ENCODE measurements at places on chromosomes 2 and 18.

GRCh38 chr2:16247326-16248122, 307.2 kb downstream of the MYCN start:
- no peak for DNase-seq

GRCh38 chr18:79944126-79944731, 7.2 kb downstream of the SLC66A2 start:
- DNase-seq = no peak

DNA sequence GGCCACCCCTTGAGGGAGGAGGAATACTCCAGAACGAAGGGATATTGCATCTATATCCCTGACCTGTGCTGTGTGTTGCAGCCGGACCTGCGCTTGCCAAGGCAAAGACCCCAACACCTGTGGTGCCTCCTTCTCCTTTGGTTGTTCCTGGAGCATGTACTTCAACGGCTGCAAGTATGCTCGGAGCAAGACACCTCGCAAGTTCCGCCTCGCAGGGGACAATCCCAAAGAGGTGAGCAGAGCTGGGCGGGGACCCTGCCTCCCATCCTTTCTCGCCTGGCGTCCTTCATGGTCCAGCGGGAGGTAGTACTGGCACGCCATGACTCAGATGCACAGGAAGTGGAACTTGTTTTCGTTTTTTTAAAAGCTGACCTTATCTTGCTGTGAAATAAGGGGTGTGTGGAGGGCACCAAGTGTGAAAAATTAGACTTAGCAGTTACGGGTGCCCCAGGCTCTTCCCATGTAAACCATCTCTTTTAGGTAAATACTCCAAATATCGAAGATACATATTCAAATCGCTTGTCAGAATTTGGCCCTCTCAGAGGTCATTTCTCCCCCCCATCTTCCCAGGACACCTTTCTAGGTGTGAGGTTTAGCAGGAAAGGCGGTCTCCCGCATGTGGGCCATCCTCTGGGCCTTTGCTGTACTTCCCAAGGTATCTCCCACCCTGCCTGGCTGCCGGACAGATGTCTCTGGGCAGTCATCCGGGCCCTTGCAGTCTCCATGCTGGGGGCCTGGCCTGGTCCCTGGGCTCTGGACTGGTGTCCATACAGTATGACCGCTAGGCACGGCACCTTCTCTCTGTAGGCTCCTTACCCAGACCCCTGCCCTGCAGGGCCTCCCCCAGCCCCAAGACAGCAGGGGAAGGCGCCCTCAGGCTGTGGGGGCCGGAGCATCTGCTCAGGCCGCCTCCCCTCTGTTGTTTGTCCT, 57.6 kb downstream of the BOLA3 start:
- DNase-seq = no peak

DNA sequence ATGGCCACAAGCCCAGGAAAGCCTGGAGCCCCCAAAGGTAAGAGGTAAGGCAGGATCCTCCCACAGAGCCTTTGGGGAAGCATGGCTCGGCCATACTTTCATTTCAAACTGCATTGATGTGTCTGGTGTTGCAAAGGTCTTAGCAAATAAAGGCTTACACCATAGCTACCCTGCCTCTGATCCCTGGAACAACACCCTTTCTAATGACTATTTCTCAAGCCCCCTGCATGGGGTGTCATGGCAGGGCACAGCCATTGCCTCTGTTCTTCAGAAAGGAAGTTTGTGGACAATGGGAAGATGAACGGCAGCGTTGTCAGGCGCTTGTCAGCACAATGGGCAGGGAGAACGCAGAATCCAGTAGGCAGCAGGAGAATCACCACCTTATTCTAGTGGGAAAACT, 435.0 kb upstream of the SMIM21 start:
- no peak for DNase-seq

DNA sequence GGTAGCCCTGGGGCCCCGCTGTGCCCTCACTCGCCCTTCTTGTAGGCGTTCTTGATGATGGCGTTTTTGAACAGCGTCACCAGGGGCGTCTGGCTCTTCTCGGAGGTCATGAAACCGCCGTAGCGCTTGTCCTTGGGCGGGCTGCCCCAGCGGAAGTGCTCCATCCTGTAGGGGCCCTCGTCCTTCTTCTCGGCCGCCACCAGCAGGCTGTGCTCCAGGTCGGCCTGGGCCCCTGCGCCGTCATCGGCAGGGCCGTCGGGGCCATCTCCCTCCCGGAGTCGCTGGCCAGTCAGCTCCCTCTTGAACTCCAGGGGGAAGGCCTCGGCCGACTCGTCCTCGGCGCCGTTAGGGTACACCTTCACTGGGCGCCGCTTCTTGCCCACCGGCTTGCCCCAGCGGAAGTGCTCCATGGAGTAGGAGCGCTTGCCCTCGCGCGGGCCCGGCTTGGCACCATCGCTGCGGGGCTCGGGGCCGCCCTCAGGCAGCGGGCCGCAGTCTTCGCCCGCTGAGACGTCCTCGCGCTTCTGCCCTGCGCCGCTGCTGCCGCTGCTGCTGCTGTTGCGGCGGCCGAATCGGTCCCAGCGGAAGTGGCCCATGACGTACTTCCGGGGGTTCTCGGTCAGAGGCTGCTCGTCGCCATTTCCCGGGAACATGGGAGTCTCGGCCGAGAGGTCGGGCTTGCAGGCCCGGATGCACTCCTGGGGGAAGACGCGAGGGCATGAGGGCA, 7.2 kb downstream of the POMC start:
- no peak for DNase-seq

GRCh38 chr18:26802330-26803200, 62.9 kb downstream of the AQP4 start:
- no peak for DNase-seq

- no peak for DNase-seq
Observed at GRCh38 chr2:222434204-222434603, 9.9 kb downstream of the SGPP2 start.

DNA sequence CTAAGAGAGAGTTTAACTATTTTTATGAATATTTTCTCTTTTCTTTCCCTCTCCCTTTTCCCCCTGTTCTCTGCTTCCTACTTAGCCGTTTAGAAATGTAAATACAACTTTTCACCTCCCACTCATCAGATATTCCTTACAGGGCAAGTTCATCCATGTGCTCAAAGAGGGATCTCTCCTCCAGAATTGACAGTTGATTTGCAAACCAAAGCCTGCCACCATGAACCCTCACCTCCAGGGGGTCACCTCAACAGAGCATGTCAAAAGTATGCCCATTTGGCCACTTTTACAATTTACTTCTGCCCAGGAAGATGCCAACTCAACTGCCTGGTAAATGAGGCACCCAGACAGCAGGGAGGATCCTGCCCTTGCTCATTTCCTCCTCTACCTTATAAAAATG, 149.2 kb upstream of the GYPC start:
- DNase-seq = no peak

- no peak for DNase-seq
Observed at GRCh38 chr2:47664817-47665216, 118.1 kb upstream of the MSH6 start.

- no peak for DNase-seq
Observed at GRCh38 chr2:2146969-2147900, 183.8 kb downstream of the MYT1L start.

DNA sequence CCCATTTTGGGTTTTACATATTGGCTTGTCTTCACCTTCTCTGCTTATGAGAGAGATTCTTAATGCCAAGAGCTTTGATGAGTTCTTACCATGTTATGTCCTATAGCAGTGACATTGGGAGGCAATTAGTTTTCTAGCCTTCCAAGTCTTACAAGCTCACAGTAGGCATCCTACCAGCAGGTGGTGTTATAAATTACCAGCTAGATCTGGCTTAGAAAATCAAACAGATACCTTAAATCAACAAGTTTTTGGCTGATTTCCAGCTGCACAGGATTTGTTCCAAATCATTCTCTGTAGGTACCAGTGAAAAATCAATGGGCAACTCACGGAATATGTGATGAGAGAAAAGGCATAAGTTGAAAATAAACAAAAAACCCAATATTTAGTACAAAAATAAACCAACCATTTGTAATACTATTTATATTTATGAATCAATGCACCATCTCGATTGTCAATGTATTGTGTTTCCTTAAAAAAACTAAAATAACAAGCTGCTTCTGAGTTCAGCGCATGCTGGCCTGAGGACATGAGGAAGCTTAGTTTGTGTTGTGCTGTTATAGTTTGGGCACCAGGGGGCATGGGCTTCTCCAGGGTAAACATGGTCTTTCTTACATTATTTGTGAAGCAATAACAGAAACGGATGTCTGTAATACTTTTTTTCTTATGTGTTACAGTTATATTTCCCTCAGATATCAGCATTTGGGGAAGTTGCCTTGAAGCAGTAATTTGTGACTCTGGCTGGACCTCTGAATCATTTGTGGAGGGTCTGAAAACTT, 34.1 kb upstream of the NXPH2 start:
- no peak for DNase-seq

- no peak for DNase-seq
Observed at GRCh38 chr2:168466190-168466737, 10.2 kb downstream of the CERS6 start.

DNA sequence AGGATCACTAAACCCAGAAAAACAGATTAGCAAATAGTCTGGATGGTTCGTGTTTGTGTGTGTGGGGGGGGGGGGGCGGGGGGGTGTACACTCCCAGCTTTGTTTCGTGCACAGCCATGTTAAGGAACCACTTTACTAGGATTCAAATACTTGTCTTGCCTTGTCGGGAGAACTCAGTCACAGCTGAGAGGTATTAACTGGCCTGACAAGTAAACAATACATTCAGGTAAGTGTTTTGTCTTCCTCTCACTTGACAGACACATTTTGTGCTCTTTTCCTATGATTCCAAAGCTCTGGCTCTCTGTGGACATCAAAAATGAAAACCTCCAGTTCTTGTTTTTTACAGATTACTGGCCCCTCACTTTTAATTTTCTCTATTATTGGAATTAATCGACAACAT, 173.5 kb downstream of the LRP1B start:
- no peak for DNase-seq

DNA sequence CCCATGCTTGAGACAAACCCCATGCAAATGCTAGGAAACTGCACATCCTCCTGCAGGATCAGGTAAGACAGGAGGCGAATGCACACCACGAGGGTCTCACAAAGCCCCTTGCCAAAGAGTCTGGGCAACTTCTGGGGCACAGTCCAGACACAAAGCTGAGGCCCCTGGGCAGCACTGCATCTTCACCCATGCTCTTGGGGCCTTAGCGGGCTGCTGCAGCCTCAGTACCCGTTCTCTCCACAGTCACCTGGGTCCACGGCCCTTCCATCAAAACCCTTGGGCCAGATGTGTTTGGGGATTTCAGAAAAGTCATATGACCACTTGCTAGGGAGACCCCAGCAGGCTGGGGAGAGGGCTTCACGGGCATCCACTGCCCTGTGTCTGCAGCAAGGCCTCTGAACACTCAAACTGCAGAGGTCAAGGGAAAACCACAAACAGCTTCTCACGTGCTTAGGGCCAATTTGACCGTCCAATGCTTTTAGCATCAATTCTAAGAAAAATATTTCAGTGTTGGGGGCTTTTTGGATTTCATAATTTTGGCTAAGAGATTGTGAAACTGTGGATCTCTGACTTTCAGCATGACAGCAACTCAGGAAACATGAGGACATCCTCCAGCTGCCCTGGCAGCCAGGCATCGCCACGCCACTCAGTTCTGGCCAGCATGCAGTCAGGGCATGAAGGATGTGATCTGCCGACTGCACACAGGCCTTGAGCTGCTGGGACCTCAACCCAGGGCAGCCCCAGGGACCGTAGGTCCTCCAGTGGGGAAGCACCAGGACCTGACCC, 20.0 kb downstream of the PASK start:
- no peak for DNase-seq

DNA sequence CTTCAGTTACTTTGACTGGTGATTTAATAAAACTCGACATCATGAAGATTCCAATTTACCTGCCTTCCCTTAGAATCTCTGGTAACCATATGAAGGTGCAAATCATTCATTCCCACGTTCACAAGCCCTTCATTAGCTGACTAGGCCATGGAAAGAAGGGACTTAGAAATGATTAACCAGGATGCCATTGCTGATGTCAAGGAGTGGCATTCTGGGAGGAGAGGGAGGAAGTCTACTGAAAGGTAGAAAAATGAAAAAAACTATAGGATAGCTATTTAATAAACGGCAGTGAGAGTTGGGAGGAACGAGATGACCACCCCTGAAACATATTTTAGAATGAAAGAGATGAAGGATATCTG, 1.4 kb downstream of the ATIC start:
- no peak for DNase-seq

DNA sequence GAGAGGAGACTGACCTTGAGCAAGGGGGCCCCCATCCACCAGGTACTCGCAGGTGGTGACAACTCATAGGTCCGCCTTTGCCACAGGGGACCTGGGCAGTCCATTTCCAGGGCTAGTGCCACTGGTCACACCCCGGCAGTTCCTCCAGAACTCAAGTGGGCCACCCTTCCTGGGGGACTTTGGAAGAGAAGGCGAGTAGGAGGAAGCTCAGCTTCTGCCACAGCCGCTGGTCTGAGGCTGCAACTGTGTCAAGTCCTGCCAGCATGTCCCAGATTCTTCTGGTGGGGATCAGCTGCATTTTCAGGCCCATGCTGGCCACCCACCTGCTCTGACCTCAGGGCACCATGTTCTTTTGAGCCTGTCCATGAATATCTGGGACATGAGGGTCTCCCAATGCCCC, 423.9 kb upstream of the MYT1L start:
- DNase-seq = no peak

- DNase-seq = no peak
Observed at GRCh38 chr2:57890464-57890863, 156.1 kb upstream of the VRK2 start.

DNA sequence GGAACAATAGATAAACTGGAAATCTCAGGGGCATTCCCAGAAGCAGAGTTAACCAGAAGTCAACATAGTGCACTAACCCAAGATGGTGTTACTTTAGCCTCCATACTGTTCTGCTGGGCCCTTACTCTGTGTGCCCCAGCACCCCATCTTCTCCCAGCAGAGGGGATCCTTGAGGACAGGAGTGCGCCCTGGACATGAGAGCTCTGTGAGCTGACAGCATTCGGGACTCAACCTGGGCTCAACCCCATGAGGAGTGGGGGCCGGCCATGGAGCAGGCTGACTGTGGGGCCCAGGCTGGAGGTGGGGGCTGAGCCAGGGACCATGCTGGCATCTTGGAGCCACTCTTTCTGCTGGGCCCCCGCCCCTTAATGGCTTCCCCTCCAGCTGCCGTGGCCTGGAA, 156.3 kb upstream of the HS6ST1 start:
- DNase-seq = no peak

GRCh38 chr2:26681656-26682055, 10.9 kb upstream of the KCNK3 start:
- no peak for DNase-seq

GRCh38 chr2:204869132-204869823, 324.0 kb downstream of the PARD3B start:
- no peak for DNase-seq

GRCh38 chr2:164688896-164689419, 67.7 kb upstream of the GRB14 start:
- no peak for DNase-seq

DNA sequence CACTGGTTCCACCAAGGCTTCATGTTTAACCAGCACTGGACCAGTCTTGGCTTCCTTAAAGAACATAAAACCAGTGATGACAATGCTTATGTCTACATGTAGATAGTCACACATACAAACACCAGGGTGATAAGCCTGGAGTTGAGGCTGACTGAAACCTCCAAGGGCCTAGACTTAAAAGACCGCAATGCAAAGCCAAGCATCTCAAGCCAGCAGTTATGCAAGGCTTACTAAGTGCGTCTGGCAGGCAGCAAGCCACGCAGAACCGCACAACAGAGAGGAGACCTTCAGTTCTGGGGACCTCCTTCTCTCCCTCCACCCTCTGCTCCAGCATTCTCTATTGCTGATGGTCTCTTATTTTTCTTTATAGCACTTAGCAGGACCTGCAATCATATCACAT, 63.2 kb upstream of the ACAA2 start:
- DNase-seq = no peak
